Activated CD8-positive, alpha-beta T cell treated with anti-CD3 and anti-CD28 coated beads for 36 hours (primary cell): ENCODE measurements at places on chromosomes 1 and 21. TPM values are rescaled to one million over a fixed set of nuclear protein-coding genes. Genes with fewer than 3 reads are reported as not detected.
A peak's percentile ranks its signal among the peaks of the same experiment; 100 is the strongest.

GRCh38 chr1:99829269-99829668, 20.9 kb upstream of the AGL start:
- no peak for DNase-seq

DNA sequence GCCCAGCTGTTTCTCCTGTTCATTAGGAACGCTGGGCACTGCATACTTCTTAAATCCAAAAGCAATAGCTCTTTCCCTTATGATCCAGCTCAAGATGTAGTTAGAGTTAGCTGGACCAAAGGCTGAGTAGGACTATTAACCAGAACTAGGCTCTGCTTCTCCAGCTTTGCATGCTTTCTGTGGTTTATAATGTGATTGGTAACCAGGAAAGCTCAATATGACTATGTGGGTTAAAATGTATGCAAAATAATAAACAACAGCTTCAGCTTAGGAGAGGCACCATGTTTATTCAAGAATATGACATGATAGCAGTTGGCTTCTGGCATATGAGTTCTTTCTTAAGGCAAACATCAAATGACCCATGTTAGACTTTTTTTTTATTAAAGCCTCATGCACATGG, 73.8 kb downstream of the LYPLAL1 start:
- no peak for DNase-seq

- no peak for DNase-seq
Measured at GRCh38 chr1:32066489-32066873, 6.3 kb upstream of the TMEM39B start.

- DNase-seq = no peak
Measured at GRCh38 chr1:33872683-33873082, 8.8 kb downstream of the HMGB4 start.

GRCh38 chr1:25695090-25695770, 78.6 kb downstream of the MAN1C1 start:
- DNase-seq = no peak

- no peak for DNase-seq
Measured at GRCh38 chr1:10628685-10629084, 153.9 kb downstream of the PEX14 start.

- no peak for DNase-seq
Measured at GRCh38 chr1:93142161-93142560, 38.1 kb downstream of the TMED5 start.

DNA sequence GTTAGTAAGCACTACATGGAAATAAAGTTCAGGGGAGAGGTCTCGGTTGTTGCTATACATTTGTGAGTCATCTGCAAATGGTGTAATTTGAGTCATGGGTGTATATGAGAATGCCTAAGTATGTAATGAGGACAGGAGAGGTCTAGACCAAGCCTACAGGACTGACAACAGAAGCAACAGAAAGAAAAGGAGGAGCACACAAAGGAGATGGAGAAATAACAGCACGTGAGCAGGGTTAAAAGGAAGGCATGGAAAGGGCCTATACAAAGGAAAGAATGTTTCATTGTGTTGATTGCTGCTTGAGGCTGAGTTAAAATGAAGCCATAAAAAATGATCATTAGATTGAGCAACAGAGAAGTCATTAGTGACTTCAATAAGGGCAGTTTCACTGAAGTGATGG, 28.0 kb upstream of the PRKAA2 start:
- DNase-seq = no peak

DNA sequence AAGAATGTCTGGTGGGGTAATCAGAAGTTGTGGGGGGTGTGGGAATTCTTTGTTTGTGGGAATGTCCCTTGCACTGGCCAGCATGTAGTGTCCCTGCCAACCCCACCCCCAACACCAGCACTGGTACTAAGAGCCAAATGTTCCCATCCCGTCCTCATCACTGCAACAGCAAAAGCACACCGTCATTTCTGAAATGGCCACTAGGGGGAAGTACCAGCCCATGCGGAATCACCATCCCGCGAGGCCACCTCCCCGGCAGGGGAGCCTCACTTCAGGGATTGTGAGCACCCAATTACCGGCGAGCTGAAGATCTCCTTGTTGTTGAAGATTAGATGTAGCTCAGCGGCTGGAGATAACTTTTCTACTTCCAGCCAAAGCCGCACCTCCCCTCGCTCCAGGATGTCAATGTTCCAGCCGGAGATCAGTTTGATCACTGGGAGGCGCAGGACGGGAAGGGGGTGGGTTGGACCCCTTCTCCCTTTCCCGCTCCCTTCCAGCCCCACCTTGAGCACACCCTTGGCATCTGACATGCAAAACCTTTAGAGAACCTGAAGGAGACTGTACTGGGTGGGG, 41.0 kb downstream of the MYOM3 start:
- peak; percentile 87 for DNase-seq

GRCh38 chr21:20802631-20803260, 195.5 kb upstream of the NCAM2 start:
- DNase-seq = no peak

TSTD1 gene
- 78.7 TPM for total RNA-seq
